Fibroblast of lung (primary cell): ENCODE measurements at places on chromosomes 4 and X. TPM values are rescaled to one million over a fixed set of nuclear protein-coding genes. Genes with fewer than 3 reads are reported as not detected.
A peak's percentile ranks its signal among the peaks of the same experiment; 100 is the strongest.

CFP gene
- total RNA-seq, result under 0.01 and 0.17 TPM in 2 replicates

BEX5 gene
- total RNA-seq, result not detected in 2 replicates

MUC7 gene
- total RNA-seq, result not detected in 2 replicates

GRCh38 chrX:108439426-108439942 lies at the start of gene COL4A5:
TSS of gene COL4A5 (plus strand) at chrX:108439838. CDS start at chrX:108440126, 288 bp downstream.
- H3K36me3 ChIP-seq, result no peaks in the 10 kb centered on the region
- peak within 1 kb of the TSS; percentile 93 for H3K4me3 ChIP-seq
- DNase-seq, result peak; percentile 94
- H3K4me1 ChIP-seq, result no peaks in the 10 kb centered on the region

DNA sequence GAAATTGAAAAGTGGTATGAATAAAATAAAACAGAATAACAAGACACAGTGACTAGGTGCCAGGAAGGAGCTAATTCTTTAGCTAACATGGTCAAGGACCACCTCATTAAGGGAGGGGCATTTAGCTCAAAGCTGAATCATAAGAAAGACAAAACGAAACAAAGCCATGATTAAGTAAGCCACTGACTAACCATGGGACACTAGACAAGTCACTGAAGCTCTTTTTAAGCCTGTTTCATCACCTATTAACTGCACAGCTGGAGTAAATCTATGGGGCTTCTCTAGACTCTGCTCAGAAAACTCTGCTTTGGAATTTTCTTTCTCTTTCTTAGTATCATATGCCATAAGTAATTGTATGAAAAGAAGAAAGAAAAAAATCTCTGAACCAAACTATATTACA lies 49.8 kb upstream of the C1QTNF7 start:
- H3K4me3 ChIP-seq, result no peak overlapping the region
- no peaks in the 10 kb centered on the region for H3K27me3 ChIP-seq
- H3K4me1 ChIP-seq, result peaks cover 13% of the 10 kb centered on the region
- no peak overlapping the region for H3K27ac ChIP-seq
- no peaks in the 10 kb centered on the region for H3K36me3 ChIP-seq
- DNase-seq, result peak; percentile 61

GRCh38 chr4:138978600-138978999 lies 37.0 kb upstream of the NOCT start:
- H3K4me1 ChIP-seq, result peaks cover 2% of the 10 kb centered on the region
- H3K27ac ChIP-seq, result no peak overlapping the region
- H3K27me3 ChIP-seq, result no peaks in the 10 kb centered on the region
- DNase-seq, result no peak
- H3K4me3 ChIP-seq, result no peak overlapping the region

DNA sequence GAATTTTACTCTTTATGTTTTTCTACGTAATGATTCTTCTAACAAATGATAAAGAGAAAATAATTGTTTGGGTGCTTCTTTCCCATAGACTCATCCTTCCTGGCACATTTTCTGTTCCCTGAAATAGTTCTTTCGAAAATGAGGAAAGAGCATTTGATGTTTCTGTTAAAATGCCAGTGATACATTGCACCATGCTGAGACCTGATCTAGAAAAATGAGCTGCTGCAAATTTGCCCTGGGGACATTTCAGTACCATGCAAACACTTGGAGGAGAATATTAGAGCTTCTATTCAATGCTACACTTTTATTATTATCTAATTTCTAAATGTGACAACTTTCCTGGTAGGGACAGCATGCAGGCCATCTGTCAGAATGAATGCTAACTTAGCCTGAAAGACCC lies 83.3 kb downstream of the C4orf33 start:
- no peak overlapping the region for H3K4me3 ChIP-seq
- no peaks in the 10 kb centered on the region for H3K4me1 ChIP-seq
- H3K27ac ChIP-seq, result no peak overlapping the region

DNA sequence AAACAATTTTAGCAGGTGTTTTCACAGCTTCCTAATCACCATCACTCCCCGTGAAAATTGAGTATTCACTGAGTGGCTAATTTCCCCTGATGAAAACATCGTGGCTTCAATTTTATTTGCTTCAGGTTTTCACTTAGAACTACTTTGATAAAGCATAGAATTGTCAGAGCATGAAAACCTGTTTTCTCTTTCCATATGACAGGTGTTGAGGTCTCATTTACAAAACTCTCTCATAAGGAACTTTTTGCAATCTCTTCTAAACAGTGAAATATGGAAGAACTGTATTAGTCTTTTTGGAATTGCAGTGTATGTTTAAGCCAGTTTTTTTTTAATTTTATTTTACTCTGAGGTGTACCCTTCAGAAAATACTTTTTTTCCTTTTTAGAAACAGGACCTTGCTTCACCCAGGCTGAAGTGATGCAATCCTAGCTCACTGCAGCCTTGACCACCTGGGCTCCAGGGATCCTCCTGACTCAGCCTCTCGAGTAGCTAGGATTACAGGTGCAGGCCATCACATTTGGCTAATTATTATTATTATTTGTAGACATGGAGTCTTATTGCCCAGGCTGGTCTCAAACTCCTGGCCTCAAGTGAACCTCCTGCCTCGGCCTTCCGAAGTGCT lies 111.2 kb upstream of the RAPGEF2 start:
- H3K27me3 ChIP-seq, result no peaks in the 10 kb centered on the region
- no peaks in the 10 kb centered on the region for H3K4me1 ChIP-seq
- no peak overlapping the region for H3K4me3 ChIP-seq
- no peaks in the 10 kb centered on the region for H3K36me3 ChIP-seq

DNA sequence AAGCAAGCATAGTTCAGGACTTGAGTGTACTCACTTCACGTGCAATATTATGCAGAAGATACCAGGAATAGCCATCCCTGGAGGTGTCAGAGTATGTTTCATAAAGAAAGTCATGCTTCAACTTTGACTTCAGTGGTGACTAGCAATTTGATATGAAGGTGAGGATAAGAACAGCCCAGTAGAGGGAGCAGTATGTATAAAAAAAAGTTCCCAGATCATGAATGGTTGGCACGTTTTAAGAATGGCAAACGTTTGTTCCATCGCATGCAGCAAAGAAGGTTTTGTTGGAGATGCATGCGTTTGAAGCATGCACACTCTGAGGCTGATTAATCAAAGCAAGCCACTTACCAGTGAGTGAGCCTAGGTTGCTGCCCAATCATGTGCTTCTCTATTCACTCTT lies 33.5 kb upstream of the SLITRK4 start:
- no peak overlapping the region for H3K4me3 ChIP-seq
- no peak for DNase-seq
- H3K36me3 ChIP-seq, result no peaks in the 10 kb centered on the region
- no peak overlapping the region for H3K27ac ChIP-seq
- no peaks in the 10 kb centered on the region for H3K4me1 ChIP-seq

FGF5 gene
- total RNA-seq, result 5.4 and 25.8 TPM in 2 replicates

GRCh38 chr4:100299046-100299840 lies 109.0 kb upstream of the DDIT4L start:
- H3K36me3 ChIP-seq, result no peaks in the 10 kb centered on the region
- H3K4me3 ChIP-seq, result no peak overlapping the region
- peak overlapping the region; percentile 63 for H3K27ac ChIP-seq
- H3K4me1 ChIP-seq, result peaks cover 9% of the 10 kb centered on the region
- no peaks in the 10 kb centered on the region for H3K27me3 ChIP-seq

DNA sequence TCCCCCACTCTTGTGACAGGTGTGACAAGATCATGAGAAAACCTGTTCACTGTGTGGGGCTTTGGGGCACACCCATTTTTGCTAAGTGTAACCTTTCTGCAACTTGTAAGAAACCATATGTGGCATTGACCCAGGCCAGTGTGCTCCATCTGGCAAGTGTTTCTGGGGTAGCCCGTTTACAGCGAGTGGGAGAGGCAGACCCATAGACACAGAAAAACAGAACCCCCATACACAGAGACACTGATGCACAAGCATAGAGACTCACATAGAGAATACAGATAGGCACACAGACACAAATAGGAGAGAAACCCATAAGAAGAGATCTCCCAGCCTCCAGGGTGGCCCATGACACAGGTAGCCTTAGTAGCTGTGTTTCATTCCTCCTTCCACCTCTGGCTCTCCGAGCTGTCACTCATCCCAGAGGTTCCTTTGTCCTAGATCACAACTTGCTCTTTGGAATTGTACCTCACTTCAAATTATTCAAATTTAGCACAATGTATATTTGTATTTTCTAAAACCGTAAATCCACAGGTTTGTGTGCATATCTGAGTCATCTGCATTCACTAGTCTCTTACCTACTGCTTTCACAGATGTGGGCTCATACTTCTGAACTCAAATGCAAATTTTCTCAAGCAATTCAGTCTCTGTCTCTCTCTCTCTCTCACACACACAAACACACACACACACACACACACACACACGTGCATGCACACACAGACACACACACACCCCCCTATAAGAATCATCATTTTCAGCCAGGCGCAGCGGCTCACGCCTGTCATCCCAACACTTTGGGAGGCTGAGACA lies 114.4 kb downstream of the SH3KBP1 start:
- peaks cover 2% of the 10 kb centered on the region for H3K4me1 ChIP-seq
- peak; percentile 1 for DNase-seq
- no peaks in the 10 kb centered on the region for H3K27me3 ChIP-seq
- no peaks in the 10 kb centered on the region for H3K36me3 ChIP-seq
- H3K27ac ChIP-seq, result peak overlapping the region; percentile 43

GRCh38 chrX:49272421-49272820 lies 2.8 kb downstream of the PPP1R3F start:
- no peaks in the 10 kb centered on the region for H3K4me1 ChIP-seq
- DNase-seq, result no peak
- no peaks in the 10 kb centered on the region for H3K27me3 ChIP-seq
- H3K27ac ChIP-seq, result no peak overlapping the region
- no peaks in the 10 kb centered on the region for H3K36me3 ChIP-seq

- H3K27me3 ChIP-seq, result no peaks in the 10 kb centered on the region
- no peaks in the 10 kb centered on the region for H3K36me3 ChIP-seq
- DNase-seq, result peak; percentile 69
- peaks cover 10% of the 10 kb centered on the region for H3K4me1 ChIP-seq
- H3K4me3 ChIP-seq, result no peak overlapping the region
Observed at GRCh38 chr4:53716011-53716410, 124.7 kb upstream of the LNX1 start.

- H3K27ac ChIP-seq, result no peak overlapping the region
- peak; percentile 30 for DNase-seq
- no peak overlapping the region for H3K4me3 ChIP-seq
- no peaks in the 10 kb centered on the region for H3K36me3 ChIP-seq
- no peaks in the 10 kb centered on the region for H3K4me1 ChIP-seq
- H3K27me3 ChIP-seq, result no peaks in the 10 kb centered on the region
Observed at GRCh38 chr4:41594432-41594831, 56.5 kb downstream of the LIMCH1 start.

DNA sequence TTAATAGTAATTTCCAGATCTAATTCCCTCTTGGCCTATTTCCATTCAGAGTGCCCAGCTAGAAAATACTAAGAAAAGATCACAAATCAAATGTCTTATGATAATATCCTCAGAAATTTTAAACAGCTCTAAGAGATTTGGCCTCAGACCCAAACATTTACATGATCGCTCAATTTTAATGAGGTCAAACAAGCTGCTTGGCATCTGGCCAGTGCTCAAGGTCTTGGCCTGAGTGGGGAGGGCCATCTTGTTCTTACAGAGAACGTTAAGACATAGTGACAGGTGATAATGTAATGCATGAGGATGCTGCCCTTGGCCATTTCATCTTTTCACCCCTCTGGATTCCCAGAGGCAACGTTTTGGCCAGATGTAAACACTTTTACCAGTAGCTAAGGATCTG lies 159.2 kb upstream of the SLC7A11 start:
- DNase-seq, result peak; percentile 33
- no peak overlapping the region for H3K27ac ChIP-seq
- H3K4me3 ChIP-seq, result no peak overlapping the region
- H3K27me3 ChIP-seq, result no peaks in the 10 kb centered on the region

DCAF8L2 gene
- total RNA-seq, result not detected in 2 replicates

DNA sequence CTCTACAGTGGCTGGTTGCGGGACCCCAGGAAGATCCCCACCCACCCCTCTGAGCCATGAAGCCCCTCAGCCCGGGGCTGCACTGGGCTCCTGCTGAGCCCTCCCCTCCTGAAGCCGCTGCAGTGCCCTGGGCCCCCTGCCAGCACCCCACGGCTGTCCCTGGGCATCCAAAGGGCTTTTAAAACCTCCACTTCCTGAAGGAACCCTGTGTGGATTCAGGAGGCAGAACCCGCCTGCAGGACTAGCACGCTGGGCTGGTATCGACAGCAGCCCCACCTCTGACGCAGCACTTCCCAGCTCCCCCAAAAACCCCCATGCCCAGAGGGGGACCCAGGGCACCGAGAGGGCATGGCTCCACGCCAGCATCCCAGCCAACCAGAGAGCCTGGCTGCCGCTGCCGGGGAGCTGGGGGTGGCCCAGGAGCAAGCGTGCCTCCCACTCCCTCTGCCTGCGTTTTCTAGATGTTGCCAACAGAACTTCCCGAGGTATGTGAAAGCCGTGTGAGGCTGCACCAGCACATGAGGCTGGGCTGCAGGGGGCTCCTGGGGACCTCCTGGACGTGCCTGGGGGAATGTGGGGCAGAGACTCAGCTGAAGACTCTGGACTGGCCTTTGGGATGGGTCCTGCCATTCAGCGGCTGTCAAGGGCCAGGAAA lies 6.3 kb downstream of the MXD4 start:
- no peak overlapping the region for H3K4me3 ChIP-seq
- H3K27ac ChIP-seq, result no peak overlapping the region
- no peaks in the 10 kb centered on the region for H3K27me3 ChIP-seq
- H3K36me3 ChIP-seq, result peaks cover 16% of the 10 kb centered on the region
- peaks cover 11% of the 10 kb centered on the region for H3K4me1 ChIP-seq

DNA sequence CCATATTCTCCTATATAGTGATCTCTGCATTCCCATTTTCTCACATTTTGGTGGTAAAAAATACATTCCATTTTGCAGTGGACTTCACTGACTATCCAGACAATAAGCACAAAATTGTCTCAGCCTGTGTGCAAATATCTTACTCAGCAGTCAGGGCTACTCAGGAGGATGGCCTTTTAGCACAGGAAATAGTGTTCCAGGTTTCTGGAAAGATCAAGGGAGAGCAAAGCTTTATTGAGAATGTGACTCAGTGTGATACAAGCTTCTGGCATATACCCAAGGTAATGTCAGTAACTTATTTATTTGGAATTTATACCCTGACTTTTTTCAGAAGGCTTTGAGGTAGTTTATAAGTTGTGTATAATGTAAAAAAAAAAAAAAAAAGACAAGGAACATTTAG lies 233.4 kb downstream of the TEX13A start:
- H3K36me3 ChIP-seq, result no peaks in the 10 kb centered on the region
- DNase-seq, result peak; percentile 11
- H3K27ac ChIP-seq, result no peak overlapping the region
- H3K4me3 ChIP-seq, result no peak overlapping the region
- no peaks in the 10 kb centered on the region for H3K27me3 ChIP-seq
